ENCODE measurements at places on chromosomes 3 and 15. TPM values are rescaled to one million over a fixed set of nuclear protein-coding genes. Genes with fewer than 3 reads are reported as not detected.

GRCh38 chr3:100562224-100562857, 47.1 kb upstream of the ADGRG7 start:
- H3K27me3 ChIP-seq = no peaks in the 10 kb centered on the region
- peaks cover 10% of the 10 kb centered on the region for H3K4me1 ChIP-seq
- H3K27ac ChIP-seq = no peak overlapping the region

GRCh38 chr3:149170672-149171071, 41.2 kb downstream of the HPS3 start:
- H3K27ac ChIP-seq = no peak overlapping the region
- H3K4me3 ChIP-seq = no peak overlapping the region
- DNase-seq = no peak

- peaks cover 8% of the 10 kb centered on the region for H3K4me1 ChIP-seq
- no peak overlapping the region for H3K4me3 ChIP-seq
- H3K27me3 ChIP-seq = no peaks in the 10 kb centered on the region
These were observed 19.1 kb upstream of the TM4SF18 start for GRCh38 chr3:149352556-149352955.

GRCh38 chr3:149790268-149790667, 2.1 kb downstream of the ANKUB1 start:
- H3K36me3 ChIP-seq = no peaks in the 10 kb centered on the region
- H3K4me3 ChIP-seq = no peak overlapping the region
- no peaks in the 10 kb centered on the region for H3K27me3 ChIP-seq
- no peak overlapping the region for H3K27ac ChIP-seq

GRCh38 chr15:90818251-90819210, 49.9 kb upstream of the FURIN start:
- no peaks in the 10 kb centered on the region for H3K36me3 ChIP-seq
- no peak for DNase-seq
- no peak overlapping the region for H3K4me3 ChIP-seq
- H3K27me3 ChIP-seq = peaks cover 8% of the 10 kb centered on the region

DNA sequence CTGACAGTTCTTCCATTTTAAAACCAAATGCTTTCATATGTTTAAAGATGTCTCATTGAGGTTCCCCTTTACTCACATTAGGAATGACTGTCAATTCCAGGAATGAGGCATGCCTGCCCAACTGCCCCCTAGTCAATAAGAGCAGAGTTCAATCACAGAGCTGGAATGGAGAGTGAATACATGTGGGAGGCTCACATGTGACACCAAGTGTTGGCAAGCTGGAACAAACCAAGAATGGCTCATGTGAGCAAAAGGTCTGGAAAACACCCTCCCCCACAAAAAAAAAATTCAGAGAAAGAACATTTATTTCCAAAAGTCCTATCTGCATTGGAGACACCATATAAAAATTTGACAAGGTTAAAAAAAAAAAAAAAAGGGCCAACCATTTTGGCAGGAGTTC, 3.7 kb downstream of the PBRM1 start:
- H3K27ac ChIP-seq = peak overlapping the region; percentile 15
- H3K4me1 ChIP-seq = peaks cover 11% of the 10 kb centered on the region
- peak; percentile 85 for DNase-seq
- H3K27me3 ChIP-seq = no peaks in the 10 kb centered on the region
- H3K36me3 ChIP-seq = peaks cover 17% of the 10 kb centered on the region
- no peak overlapping the region for H3K4me3 ChIP-seq

DNA sequence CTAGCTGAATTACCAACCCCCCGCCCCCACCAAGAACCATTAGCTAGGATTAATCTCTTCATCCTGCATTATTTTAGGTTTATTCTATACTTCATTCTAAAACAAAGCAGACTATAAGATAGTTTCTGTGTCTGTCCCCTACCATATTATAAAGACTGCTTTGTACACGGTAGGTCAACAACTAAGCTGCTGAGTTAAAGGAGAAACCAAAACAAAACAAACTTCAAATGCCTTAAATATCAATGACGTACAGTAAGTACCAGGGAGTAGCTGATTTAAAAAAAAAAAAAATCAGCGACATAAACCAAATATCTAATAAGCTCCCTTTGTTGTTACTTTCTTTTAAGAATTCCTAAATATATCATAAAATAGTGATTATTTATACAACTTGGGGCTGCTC, 7.8 kb upstream of the VGLL4 start:
- no peak overlapping the region for H3K4me3 ChIP-seq
- H3K27me3 ChIP-seq = no peaks in the 10 kb centered on the region
- H3K36me3 ChIP-seq = no peaks in the 10 kb centered on the region
- DNase-seq = no peak

DNA sequence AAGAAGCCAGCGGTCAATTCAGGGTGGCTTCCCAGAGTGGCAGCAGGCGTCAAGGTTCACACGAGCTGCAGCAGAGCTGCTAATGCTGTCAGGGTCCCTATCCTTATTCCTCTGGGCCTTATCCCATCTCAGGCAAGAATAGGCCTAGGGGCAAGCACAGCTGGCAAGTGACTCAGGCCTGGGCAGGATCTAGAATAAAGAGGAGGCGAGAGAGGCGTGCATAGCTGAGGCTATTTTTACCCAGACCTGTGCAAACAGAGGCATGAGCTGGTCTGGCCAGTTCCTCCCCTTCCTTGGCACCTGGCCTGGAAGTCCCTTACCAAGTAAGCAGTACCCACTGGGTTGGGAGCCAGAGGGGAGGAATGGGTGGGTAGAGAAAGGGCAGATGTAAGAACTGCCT, 12.2 kb upstream of the VIPR1 start:
- H3K36me3 ChIP-seq = no peaks in the 10 kb centered on the region
- H3K4me1 ChIP-seq = no peaks in the 10 kb centered on the region
- no peak overlapping the region for H3K4me3 ChIP-seq
- peaks cover 2% of the 10 kb centered on the region for H3K27me3 ChIP-seq

DNA sequence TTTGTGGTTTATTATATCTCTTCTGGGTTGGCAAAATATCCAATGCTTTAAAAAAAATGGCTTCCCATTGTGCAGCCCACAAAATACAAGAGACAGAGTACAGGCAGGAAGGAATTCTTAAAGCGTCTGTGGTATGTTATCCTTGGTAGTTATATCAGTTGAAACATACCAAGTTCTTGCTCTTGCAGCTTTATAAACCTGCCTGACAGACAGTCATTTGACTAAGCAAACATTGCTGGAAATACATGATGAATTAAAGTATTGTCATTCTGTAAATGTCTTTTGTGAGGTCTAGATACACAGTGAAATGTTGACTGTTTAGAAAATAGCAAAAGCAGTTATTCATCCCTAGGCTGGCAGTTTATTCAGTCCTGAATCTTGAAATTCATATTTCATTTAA, 44.8 kb upstream of the MAP3K13 start:
- no peak overlapping the region for H3K27ac ChIP-seq
- H3K4me3 ChIP-seq = no peak overlapping the region
- 0 out of 2 replicates have a peak, but pooled peaks cover 2% of the 10 kb centered on the region for H3K4me1 ChIP-seq
- DNase-seq = peak; percentile 30

- no peak overlapping the region for H3K4me3 ChIP-seq
- no peak for DNase-seq
- H3K4me1 ChIP-seq = peaks cover 7% of the 10 kb centered on the region
- no peaks in the 10 kb centered on the region for H3K27me3 ChIP-seq
- H3K27ac ChIP-seq = no peak overlapping the region
These were observed 17.6 kb upstream of the MUSTN1 start for GRCh38 chr3:52852419-52852818.

DNA sequence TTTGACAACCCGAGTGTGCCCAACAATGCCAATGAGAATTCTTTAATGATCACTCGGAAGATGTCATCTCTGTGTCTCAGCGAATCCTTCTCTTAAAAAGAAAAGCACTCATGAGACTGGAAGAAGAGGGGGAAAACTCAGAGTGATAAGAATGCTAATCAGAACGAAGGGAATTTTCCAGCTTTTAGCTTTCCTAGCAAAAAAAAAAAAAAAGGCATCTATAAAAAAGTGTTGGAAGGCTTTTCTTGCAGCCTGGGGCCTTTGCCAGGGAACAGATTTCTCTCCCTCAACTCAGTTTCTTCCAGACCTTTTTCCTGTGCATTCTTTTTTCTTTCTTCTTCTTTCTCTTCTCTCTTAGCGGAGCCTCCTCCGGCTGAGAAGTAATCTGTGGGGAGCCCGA, 80.5 kb upstream of the NEO1 start:
- peak overlapping the region; percentile 26 for H3K27ac ChIP-seq
- H3K27me3 ChIP-seq = no peaks in the 10 kb centered on the region
- H3K36me3 ChIP-seq = no peaks in the 10 kb centered on the region
- peak overlapping the region; percentile 17 for H3K4me3 ChIP-seq
- peaks cover 8% of the 10 kb centered on the region for H3K4me1 ChIP-seq

DNA sequence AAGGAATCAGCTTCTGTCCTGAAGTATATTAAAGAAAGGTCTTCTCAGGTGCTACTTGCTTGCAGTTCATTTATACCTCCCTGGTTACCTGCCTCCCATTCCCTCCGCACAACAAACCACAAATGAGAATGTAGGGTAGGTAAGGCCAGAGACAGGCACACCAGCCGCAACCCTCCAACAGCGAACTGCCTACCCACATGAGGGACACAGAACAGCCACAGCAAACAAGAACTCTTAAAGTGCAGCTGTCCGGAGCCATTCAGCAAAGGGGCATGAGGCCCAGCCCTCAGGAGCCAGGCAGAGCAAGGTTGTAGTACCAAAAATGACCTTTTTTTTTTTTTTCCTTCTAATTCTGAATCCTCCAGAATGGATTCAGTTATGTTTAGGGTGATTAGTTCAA, 52.4 kb downstream of the SPSB4 start:
- DNase-seq = no peak
- no peaks in the 10 kb centered on the region for H3K4me1 ChIP-seq
- H3K27me3 ChIP-seq = peaks cover 27% of the 10 kb centered on the region
- H3K27ac ChIP-seq = no peak overlapping the region
- H3K4me3 ChIP-seq = no peak overlapping the region
- no peaks in the 10 kb centered on the region for H3K36me3 ChIP-seq

DNA sequence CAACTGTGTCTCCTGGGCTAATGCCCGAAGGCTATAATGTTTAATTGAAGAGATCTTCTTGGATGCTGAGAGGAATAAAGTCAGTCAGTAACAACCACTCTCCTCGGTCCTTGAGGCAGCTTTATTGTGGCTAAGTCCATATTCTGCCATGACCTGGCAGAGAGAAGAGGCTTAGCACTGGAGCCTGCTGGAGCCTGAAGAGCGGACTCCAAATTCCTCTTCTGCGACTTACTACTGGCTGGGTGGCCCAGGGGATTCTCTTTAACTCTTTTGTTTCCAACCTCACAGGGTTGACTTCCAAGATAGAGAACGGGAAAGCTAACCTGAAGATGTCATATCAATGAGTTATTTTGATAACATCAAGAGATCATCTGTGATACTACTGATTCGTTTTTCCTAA, 71.1 kb downstream of the MYO1E start:
- H3K36me3 ChIP-seq = no peaks in the 10 kb centered on the region
- H3K4me3 ChIP-seq = no peak overlapping the region
- H3K27me3 ChIP-seq = no peaks in the 10 kb centered on the region

- no peaks in the 10 kb centered on the region for H3K27me3 ChIP-seq
- no peaks in the 10 kb centered on the region for H3K4me1 ChIP-seq
- no peak overlapping the region for H3K4me3 ChIP-seq
These were observed 281.9 kb upstream of the ONECUT1 start for GRCh38 chr15:53072077-53072476.

- no peaks in the 10 kb centered on the region for H3K27me3 ChIP-seq
- no peak overlapping the region for H3K4me3 ChIP-seq
- H3K4me1 ChIP-seq = peaks cover 2% of the 10 kb centered on the region
- H3K27ac ChIP-seq = no peak overlapping the region
- no peak for DNase-seq
These were observed 448.6 kb upstream of the RASGRP1 start for GRCh38 chr15:39013262-39013661.

- no peaks in the 10 kb centered on the region for H3K36me3 ChIP-seq
- H3K4me3 ChIP-seq = no peak overlapping the region
- no peak overlapping the region for H3K27ac ChIP-seq
- no peaks in the 10 kb centered on the region for H3K4me1 ChIP-seq
- DNase-seq = no peak
- H3K27me3 ChIP-seq = no peaks in the 10 kb centered on the region
These were observed 3.3 kb downstream of the PIK3CA start for GRCh38 chr3:179151474-179151873.

GRCh38 chr3:29226706-29227105, 54.2 kb upstream of the RBMS3 start:
- no peaks in the 10 kb centered on the region for H3K36me3 ChIP-seq
- no peak overlapping the region for H3K27ac ChIP-seq
- H3K4me1 ChIP-seq = no peaks in the 10 kb centered on the region
- peak; percentile 39 for DNase-seq
- H3K4me3 ChIP-seq = no peak overlapping the region

- H3K4me3 ChIP-seq = no peak overlapping the region
- no peaks in the 10 kb centered on the region for H3K36me3 ChIP-seq
- peaks cover 5% of the 10 kb centered on the region for H3K4me1 ChIP-seq
- H3K27me3 ChIP-seq = peaks cover 8% of the 10 kb centered on the region
- no peak for DNase-seq
- H3K27ac ChIP-seq = no peak overlapping the region
These were observed 64.8 kb upstream of the BCL6 start for GRCh38 chr3:187810021-187810446.

GRIP2 gene
- total RNA-seq = under 0.01 TPM

PLXNA1 gene
- total RNA-seq = 13.6 TPM

UBE3A gene
- total RNA-seq = 53.2 TPM

GHSR gene
- total RNA-seq = not detected

USP19 gene
- total RNA-seq = 22.5 TPM

SLC9C1 gene
- not detected for total RNA-seq

TEX55 gene
- total RNA-seq = not detected
